ENCODE measurements at places on chromosomes 12 and 14.

DNA sequence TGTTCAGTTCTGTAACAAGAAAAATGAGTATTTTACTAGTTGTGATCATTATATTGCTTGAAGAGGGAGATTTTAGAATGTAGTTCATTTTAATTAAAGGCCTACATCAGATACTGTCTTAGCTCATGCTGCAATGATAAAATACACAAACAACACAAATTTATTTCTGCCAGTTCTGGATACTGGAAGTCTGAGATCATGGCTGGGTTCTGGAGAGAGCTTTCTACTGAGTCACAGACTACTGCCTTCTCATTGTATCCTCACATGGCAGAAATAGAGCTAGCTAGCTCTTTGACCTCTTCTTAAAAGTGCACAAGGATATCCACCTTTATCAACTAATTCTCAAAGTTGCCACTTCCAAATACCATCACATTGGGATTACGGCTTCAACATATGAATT lies 53.8 kb downstream of the MIS18BP1 start:
- no peak for DNase-seq

DNA sequence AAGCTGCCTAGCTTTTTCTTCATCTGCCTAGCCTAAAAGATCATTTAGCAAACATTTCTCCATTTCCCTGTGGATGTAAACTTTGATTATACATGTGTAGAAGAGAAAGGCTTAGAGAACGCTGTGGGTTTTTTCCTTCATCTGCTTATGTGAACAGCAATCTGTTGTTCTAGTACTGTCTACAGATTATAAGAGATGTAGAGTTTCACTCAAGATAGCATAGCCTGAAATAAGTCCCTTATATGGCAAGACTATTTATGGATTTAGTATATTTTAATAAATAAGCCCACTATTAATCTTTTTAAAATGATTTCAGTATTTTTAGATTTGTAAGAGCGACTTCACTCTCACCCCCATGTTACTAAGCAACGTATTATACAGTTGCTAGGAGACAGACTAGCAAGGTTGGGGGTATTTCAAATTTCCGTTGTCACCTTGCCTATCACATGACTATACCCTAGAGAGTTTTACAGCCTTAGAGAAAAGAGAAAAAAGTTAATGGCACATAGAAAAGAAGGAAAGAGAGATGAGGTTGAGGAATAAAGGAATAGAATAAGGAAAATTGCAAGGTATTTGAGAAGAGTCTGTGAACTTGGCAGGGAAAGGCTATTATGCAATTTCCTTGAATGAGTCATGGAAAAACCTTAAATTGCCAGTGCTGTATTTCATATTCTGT lies 12.2 kb upstream of the TUBA1A start:
- no peak for DNase-seq

DNA sequence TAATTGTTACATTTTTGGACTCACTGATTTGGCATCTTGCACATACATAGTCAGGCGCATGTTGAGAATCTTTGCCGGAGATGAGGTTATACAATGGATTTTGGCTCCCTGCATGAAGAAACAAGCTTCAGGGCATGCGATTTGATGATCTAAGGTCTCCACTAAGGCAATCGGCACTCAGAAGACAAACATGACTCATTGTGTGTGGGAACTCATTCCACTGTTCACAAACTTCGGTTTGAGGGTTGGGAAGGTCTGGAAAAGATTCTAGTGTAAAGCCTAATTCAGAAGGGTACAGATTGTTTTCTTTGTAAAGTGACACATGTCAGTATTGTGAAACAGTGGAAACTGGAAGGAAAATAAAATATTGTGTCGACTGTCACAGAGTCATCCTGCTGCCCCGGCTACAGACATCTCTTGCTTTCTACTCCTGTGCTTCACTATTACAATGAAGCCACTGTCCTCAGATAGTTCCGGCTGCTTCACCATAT lies 192.6 kb upstream of the HMGA2 start:
- DNase-seq, result no peak

DNA sequence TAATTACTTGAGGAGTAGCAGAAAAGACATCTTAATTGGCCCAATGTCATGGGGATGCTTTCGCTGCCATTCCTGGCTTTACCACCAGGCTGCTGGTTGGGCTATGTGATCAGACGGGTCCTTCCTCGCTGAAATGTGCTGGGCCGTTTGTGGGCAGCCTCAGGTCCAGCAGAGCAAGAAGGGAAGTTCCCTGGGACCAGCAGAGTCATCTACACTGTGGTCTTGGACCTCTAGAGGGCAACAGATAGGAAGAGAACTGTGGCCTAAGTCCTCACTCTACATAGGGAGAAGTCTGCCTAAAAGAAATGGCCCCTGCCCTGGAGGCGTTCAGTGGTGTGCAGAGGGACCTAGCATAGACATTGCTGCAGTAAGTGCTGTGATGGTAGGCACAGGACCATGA lies 10.9 kb downstream of the EVL start:
- peak; percentile 60 for DNase-seq

DNA sequence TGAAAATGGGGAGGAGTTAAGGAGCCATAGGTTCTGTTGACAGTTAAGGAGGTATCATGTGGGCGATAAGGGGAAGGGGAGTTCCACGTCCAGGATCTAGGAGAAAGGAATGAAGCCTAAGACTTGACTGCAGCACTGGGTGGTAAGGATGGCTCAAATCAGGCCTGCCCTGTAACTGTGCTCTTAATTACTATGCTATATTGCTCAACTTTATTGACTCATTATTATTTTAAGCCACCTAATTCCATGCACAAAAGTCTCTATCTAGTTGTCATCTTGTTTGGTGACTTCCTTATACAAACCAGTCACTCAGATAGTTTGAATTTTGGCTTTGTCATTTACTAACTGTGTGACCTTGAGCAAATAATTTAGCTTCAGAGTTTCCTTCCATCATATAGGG lies 242.1 kb upstream of the ARHGAP5 start:
- no peak for DNase-seq

DNA sequence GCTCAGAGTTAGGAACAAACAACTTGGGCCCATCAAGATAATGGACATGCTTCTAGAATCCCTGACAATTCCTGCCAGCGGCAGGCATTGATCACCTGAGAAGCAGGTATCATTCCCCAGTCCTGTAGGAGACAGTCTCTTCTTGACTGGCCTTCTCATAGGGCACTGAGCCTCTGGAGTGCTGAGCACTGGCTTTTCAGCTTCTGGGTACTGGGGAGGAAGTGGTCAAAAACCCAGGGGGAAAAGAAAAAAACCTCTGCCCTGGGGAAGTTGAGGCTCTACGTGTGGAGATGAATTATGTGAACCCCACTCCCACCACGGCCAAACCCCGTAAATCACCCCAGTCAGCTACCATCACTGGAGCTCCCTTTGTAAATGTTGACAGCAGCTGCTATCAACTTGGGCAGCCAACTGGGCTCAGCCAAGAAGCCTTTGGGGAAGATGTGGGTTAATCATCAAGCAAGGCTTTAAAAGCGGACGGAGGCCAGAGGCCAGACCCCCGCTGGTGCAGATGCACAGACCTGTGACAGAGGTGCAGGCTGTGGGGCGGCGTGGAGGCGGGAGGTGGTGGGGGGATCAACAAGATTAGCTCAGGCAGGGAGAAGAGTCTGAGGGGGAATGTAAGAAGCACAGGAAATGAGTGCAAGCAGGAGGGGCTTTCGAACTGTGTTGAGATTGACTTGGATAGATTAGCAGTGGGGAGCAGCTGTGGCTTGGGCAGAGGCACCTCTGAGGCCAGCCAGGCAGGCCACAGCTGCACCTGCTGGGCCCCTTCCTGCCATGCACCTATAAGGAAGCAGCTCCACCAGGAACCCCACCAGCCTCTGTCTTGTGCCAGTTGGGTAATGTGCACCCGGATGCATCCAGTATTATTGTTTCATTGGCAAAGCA lies 105.4 kb upstream of the HIF1A start:
- DNase-seq, result no peak

GRCh38 chr12:38291160-38291559 lies 25.4 kb upstream of the ALG10B start:
- no peak for DNase-seq

DNA sequence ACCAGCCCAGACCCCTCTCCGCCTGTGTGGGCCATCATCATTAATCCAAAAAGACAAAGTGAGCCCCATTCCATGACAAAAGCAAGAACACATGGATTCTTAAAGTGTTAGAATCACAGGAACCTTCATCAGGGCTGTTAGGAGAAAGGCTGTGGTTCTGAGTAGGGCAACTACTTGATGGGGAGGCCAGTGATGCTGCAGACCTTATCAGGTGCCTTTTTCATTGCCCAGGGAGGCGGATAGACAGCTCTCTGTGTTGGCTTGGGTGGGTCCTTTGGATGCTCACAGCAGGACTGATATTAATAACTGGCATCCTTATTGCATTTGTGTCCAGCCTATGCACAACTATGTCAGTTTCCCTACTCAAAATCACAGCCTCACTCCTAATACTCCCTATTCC lies 2.3 kb downstream of the HEBP1 start:
- no peak for DNase-seq

DNA sequence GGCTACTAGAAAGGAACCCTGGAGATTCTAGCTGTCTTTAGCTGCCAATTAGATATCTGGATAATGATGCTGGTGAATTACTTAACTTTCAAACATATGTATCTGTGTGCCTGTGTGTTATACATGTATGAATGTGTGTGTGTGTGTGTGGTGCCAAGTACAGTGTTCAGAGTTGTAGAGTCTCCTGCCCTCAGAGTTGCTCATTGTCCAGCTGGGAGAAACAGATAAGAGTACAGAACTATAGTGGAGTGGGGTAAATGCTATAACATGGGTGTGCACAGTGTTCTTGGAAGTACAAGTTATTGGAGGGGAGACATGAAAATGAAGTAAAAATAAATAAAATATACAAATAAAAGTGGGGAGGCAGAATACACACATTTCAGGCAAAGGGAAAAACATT lies 23.6 kb upstream of the ADAM20 start:
- no peak for DNase-seq

- no peak for DNase-seq
These were observed 81.4 kb downstream of the CRACR2A start for GRCh38 chr12:3671330-3672112.

DNA sequence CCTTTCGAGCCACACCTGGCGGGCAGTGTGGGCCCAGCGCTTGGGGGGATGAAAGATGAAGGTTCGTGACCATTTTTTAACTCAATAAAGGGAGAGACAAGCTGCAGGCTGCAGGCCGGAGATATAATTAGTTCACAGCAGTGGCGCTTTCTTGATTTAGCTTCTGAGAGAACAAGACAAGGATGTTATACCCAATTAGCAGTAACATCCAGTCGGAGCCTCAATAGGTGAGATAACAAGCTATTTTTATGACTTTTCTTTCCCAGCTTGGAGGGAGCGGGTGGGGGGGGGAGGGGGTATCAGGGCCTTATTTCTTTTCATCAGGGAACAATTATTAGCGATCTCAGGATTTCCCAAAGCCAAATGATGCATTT lies 9.1 kb downstream of the FAM222A start:
- DNase-seq, result no peak

- no peak for DNase-seq
These were observed 9.8 kb downstream of the BEGAIN start for GRCh38 chr14:100577321-100577985.

GRCh38 chr12:99911081-99911480 lies 73.7 kb downstream of the ANKS1B start:
- DNase-seq, result no peak

DNA sequence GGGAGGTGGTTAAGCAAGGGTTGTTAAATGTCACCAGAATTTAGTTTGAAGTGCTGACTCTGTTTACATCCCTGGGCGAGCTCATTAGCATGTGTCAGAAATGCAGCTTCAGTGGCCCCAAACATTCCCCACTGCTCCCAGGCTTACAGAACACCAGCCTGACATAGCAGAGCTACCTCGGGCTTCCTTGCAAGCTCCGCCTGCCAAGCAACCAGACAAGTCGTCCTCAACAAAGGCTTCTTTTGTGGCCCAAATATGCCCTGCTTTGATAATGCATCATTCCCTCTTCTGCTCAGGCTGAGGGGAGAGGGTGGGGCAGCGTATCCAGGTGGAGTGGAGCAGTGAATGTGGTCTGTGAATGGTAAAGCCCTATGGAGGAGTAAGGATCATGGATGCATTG lies 28.0 kb downstream of the ERH start:
- no peak for DNase-seq

GRCh38 chr12:100142851-100143559 lies at the start of gene BLTP3B:
Gene BLTP3B (minus strand): TSS chr12:100142874. CDS start chr12:100142635, 239 bp downstream.
- DNase-seq, result no peak

GRCh38 chr12:94254270-94254669 lies 105.9 kb downstream of the PLXNC1 start:
- no peak for DNase-seq

- no peak for DNase-seq
These were observed 36.8 kb downstream of the RAB35 start for GRCh38 chr12:120079411-120080400.

DNA sequence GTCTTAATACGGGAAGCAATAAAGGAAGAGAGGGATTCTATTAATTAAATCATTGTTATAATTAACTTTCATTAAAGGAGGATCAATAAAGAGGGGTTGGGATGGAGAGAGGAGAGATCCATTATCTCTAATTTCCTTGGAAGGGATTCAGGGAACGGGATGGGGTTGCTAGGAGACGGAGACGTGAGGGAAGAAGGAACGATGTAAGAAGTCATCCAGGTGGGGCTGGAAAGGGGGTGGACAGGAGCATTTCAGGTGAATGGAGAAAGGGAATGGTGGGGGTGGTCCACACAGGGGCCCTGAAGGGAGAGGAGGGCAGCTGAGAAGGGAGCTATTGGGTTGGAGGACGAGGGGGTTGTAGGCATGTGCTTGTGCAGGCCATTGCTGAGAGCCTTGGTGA lies 17.2 kb downstream of the CALCOCO1 start:
- no peak for DNase-seq

DNA sequence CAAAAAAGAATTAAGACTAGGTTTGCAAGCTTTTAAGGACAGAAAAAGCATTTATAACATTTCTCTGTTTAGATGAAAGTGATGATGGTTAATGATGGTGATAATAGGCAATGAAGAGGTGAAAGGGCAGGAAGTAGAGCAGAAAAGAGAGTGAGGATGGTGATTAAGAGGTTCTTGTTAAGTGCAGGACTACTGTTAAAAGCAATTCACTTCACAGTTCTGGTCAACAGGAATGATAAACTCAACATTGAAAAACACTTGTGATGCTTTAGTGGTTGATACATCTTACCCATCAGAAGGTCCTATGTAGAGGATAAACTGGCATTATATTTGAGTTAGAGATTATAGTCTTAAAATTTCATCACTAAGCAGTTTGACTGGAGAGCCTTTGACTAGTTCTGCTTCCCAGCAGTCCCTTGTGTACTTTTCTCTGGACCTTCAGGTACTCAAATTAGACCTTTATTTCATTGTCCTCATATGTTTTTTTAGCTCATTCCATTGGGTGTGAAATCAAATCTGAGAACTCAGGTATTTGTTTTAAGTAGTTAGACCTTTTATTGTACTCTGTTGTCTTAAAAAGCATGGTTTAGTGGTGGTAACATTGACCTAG lies 10.9 kb downstream of the RAP1B start:
- no peak for DNase-seq
